Fibroblast of skin of scalp (primary cell): ENCODE measurements at places on chromosomes 2 and 18.

DNA sequence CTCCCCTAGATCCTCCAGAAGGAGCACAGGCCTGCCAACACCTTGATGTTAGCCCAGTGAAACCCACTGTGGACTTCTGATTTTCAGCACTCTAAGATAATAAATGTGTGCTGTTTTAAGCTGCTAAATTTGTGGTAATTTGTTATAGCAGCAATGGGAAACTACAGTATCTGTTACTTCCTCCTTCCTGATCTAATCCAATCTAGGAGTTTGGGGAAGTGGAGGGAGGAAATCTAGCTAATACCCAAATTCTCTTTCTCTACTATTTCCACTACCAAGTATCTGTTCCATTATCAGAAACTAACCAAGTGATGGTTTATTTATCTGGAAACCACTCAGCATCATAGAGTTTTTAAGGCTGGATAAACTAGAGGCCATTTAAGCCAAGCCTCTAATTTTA is 64.9 kb downstream of the AFF3 start:
- DNase-seq = no peak

DNA sequence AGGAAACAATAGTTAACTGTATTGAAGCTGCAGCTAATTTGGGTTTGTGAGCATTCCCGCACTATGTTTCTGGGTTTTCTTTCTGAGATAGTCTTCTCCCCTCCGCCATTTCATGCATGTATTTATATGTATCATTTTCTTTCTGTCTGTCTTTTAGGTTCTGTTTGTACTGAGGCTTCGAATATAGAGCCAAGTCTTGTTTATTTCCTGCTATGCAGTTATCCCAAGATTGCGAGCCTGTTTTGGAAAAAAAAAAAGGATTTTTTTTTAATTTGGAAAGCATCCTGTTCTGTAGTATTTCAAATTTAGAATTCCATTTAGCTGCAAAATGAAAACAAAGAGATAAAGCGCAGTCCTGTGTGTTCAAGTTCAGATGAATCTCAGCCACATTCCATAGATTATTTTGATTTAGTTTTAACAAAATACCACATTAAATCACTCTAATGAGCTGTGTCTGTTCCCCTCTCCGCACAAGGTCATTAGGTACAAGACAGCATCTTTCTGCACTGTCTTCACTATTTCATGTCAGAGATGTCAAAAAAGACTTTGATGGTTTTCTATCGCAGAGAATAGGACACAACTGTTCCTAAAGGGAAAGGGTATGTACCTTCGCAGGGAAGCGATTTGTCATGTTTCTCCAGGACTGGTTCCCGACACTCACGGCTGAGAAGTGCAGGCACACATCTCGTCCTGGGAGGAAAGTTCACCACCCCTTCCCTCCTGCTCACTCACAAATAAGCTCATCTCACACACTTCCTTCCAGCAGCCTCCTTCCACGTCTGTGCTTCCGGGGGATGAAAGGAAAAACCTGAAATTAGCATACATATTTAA is 443.4 kb downstream of the ZNF516 start:
- no peak for DNase-seq

GRCh38 chr2:99648906-99649789 is 159.3 kb upstream of the REV1 start:
- DNase-seq = no peak

GRCh38 chr2:144971786-144972335 is 451.9 kb upstream of the ZEB2 start:
- DNase-seq = no peak

- DNase-seq = no peak
Observed at GRCh38 chr2:200962811-200963123, 693 bp downstream of the ORC2 start.

GRCh38 chr2:219344751-219345430 is 12.3 kb upstream of the RESP18 start:
- DNase-seq = peak; percentile 38

DNA sequence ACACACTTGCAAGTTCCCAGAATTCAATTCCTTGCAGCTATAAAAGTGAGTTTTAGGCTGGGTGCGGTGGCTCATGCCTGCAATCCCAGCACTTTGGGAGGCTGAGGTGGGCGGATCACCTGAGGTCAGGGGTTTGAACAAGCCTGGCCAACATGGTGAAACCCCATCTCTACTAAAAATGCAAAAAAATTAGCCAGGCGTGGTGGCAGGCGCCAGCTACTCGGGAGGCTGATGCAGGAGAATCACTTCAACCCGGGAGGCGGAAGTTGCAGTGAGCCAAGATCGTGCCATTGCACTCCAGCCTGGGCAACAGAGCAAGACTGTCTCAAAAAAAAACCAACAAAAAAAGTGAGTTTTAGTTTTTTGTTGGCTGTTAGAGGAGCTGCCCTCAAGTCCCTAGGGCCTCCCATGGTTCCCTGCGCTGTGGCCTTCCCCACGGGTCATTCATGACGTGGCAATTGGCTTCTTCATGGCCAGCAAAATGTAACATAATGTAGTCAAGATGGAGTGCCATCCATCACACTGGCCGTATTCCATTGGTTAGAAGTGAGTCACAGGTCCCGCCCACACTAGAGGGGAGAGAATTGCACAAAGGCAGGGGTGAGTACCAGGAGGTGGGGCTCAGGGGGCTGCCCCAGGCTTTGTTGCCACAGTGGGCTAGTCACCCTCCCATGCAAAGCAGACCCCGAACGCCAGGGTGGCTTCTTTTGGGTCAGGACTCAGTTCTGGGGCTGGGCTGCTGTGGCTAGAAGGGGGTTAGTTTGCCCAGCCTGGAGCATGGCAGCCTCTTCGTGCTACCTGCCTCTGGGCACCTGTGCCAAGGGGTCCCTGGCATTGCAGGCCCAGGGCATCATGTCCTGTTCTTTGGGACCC is 37.7 kb upstream of the INHBB start:
- DNase-seq = peak; percentile 6

- DNase-seq = no peak
Observed at GRCh38 chr18:10528439-10528838, 2.6 kb downstream of the NAPG start.
